ENCODE measurements at places on chromosomes 4 and X.

DNA sequence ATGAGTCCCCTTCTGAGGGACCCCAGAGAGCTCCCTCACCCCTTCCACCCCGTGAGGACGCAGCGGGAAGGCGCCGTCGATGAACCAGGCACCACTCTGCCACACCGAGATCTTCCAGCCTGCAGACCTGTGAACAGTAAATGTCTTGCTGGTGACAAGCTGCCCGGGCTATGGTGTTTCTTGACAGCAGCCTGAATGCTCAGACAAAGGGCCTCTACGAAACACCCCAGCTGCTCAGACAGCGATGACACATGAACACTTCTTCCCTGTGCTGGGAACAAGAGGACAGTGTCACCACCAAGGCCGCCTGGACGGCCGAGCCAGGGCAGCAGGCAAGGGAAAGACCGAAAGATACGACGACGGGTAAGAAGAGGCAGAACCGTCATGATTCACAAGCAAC lies 30.6 kb upstream of the GTPBP6 start:
- DNase-seq = no peak

GRCh38 chrX:137748827-137749226 lies 182.9 kb downstream of the ZIC3 start:
- DNase-seq = no peak

- DNase-seq = no peak
Measured at GRCh38 chr4:80208610-80209339, 11.5 kb downstream of the PRDM8 start.

DNA sequence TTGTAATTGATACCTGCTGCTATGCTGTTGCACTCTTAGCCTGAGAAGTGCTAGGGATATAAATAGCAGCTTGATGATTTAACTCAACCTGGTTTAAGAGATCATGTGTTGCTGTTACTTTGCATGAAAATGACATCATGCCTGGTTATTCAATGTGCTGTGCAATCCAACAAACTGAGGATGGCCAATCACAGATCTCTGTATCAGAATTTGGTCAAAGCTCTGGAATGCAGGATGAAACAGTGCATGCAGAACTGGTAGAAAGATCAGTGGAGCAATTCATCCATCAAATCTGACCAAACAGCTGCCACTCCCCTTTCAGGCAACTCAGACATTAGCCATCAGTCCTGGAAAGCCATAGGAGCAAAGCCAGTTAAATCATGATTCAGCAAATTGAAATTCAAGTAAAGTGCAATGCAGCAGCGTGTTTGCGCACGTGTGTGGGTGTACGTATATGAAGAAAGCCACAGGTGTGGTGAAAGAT lies 160.3 kb upstream of the RASGEF1B start:
- peak; percentile 52 for DNase-seq

GRCh38 chr4:114311787-114312186 lies 286.8 kb upstream of the UGT8 start:
- no peak for DNase-seq

DNA sequence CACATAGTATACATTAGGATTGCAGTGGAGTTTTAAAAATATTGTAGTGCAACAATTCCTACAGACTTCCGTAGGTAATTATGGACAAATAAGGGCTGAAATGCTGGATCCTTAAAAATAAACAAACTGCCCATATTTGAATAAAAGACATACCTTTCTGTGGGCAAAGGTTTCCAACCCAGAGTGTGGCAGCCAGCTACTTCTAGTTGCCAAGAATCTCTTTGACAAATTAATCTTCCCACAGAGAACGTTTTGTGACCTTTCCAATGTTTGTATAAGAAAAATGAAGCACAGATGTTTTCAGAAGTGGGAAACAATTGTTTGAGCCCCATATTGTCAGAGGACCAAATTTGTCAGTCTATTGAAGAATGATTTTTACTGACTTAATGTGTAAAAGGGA lies 21.1 kb downstream of the GRPR start:
- DNase-seq = no peak

- DNase-seq = no peak
Measured at GRCh38 chrX:3340016-3340415, 6.4 kb downstream of the MXRA5 start.

GRCh38 chr4:143616771-143617170 lies 83.7 kb downstream of the FREM3 start:
- no peak for DNase-seq

- peak; percentile 17 for DNase-seq
Measured at GRCh38 chr4:144906181-144906925, 191.6 kb downstream of the ANAPC10 start.

DNA sequence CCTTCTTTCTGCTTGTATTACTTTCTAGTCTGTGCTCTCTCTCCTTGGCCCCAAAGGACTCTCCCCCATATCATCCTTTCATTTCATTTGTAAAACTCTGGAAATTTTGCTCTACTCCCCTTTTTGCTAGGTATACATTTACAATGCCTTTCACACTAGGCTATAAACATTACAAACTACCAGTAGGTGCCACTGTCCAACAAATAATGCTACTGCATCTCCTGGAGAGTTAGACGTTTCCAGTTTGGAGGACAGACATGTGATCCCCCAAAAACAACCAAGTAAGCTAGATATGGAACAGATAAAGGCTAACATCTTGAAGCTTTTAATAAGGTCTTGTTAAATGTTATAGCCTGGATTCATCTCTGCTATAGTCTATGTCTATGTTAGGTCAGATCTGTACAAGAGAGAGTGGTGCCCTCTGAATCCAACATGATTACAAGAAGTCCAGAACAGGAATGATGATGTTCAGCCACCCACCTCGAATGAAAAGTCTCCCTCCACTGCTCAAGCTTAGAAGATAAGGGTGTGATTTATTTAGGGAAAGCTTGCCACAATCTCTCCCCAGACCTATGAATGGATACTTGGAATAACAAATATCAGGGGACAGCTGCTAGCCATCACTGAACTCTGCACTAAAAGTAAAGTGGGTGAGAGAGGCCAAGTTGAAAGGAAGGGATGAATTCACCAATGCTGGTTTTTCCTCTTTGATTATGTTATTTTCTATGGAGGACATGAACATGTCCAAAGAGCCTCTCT lies 14.3 kb downstream of the CBR4 start:
- DNase-seq = no peak

DNA sequence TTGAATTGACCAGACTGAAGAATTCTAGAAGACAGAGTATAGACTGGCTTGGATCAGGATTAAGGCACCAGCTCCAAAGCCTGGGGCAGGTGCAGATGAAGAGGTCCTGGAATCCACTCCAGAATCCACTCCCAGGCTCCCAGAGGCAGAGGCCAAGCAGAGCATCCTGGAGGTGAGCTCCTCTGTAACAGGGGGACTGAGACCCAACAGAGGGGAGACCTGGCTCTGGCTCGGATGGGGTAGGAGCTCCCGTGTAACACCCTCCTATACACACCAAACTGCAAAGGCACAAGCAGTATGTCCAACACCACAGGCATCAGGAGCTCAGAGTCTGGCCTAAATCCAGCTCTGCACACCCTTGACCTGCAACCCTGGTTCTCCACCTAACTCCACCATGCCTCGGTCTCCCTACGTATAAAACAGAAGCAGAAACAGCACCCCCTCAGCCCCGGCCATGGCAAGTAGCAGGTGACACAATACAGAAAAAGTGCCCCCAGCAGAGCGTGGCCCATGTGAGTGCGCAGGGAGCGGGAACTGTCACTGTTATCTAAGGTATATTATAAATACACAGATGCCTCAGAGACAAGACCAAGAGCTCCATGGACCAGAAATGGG lies 14.9 kb downstream of the RNF212 start:
- DNase-seq = no peak
